RPMI7951 (cell line): ENCODE measurements at places on chromosomes 11 and 22.

- DNase-seq = no peak
Observed at GRCh38 chr22:31605851-31606585, 56.0 kb downstream of the PISD start.

GRCh38 chr11:65382033-65382803, at the start of gene SLC25A45:
Gene SLC25A45 (minus strand): TSS chr11:65382646. CDS start chr11:65381951, 695 bp downstream.
- peak; percentile 99 for DNase-seq

GRCh38 chr11:76861490-76861953, 804 bp downstream of the ACER3 start:
- DNase-seq = no peak

DNA sequence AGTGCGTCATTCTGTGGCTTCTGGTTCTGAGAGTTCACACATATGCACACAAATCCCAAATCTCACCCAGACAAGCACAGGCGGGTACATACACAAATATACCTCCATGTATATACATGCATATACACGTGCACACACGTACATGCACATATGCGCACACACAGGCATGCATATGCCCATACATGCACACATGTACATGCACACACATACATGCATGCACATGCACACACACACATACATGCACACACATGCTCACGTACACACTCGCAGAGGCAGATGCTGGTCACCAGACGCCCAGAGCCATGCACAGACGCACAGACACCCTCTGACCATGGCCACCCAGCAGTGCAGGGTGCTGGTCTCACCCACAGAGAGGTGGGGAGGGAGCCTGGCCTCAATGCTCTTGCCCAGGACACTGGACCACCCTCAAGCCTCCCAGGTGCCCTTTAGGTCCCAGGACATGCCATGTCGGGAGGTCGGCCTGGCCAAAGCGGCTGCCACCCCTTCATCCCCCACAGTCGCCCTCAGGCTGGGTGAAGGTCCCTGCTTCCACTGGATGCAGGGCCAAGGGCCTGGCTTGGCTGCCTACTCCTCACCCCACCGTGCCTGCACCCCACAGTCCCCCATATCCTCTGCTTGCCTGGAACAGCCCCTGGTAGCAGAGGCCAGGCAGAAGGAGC, 9.5 kb downstream of the DUSP8 start:
- DNase-seq = no peak

- peak; percentile 77 for DNase-seq
Observed at GRCh38 chr11:128630367-128631230, 43.2 kb upstream of the ETS1 start.

- peak; percentile 64 for DNase-seq
Observed at GRCh38 chr22:45208993-45209838, 31.5 kb downstream of the KIAA0930 start.

- no peak for DNase-seq
Observed at GRCh38 chr22:20463324-20464095, 25.9 kb upstream of the SCARF2 start.

DNA sequence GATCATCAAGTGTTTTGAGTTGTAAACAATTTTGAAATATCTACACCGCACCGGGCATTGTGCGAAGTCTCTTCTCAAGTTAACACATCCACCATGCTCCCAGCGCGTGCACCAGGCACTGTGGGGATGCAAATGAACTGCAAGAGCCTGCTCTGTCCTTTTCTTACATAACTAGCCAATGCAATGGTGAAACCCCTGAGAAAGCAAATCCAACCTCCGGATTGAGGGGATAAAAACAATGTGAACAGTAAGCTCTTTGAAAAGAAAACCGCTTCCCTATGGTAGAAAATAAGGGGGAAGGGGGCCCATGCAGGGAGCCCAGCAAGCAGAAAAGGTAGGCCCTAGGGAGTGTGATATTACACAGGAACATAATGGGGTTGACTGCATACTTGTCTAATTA, 274.9 kb upstream of the MPPED2 start:
- no peak for DNase-seq

GRCh38 chr11:114136686-114137640, 77.5 kb downstream of the ZBTB16 start:
- DNase-seq = peak; percentile 25

GRCh38 chr22:41998361-41999261, at the start of gene WBP2NL:
Gene WBP2NL (plus strand): TSS chr22:41998788. CDS start chr22:41998819, 31 bp downstream.
- peak; percentile 84 for DNase-seq

DNA sequence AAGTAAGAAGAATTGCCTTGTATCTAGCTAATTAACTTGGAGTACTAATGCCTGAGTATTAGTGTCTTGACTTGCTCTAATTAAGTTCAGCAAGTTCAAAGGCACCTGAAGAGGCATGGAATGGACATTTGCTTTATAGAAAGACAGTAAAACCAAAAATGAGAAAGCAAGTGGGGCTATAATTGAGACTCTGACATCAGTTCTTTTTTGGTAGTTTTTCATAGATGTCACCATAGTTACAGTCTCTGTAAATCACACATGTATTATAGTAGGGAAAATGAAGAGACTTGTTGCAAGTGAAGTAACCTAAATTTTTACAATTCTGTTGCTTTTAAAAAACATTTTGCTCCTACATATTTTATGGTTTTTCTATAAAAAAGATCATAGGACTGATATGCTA, 178.0 kb downstream of the HIPK3 start:
- DNase-seq = no peak

DNA sequence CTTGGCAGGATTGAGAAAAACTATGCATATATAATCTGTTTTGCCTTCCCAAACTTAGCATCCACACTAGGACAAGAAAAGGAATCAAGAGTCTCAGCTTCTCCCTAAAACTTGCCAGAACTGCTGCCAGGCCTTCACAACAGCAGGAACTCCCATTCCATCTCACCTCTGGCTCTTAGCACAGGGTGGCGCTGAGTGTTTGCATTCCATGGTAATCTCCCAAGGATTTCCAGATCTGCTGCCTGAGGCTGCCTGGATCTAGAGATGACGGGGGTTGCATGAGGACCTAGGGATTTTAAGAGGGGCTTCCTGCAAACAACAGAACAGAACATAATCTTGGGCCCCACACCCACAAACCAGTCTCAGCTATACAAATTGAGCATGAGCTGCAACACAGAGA, 87.1 kb upstream of the OPCML start:
- DNase-seq = no peak

GRCh38 chr11:93740031-93740729, 1.1 kb downstream of the TAF1D start:
- DNase-seq = peak; percentile 24

GRCh38 chr11:70883973-70884623, 368.3 kb downstream of the SHANK2 start:
- no peak for DNase-seq

- DNase-seq = no peak
Observed at GRCh38 chr11:100367892-100368291, 319.2 kb upstream of the ARHGAP42 start.

GRCh38 chr11:47384498-47384897, 6.2 kb upstream of the SPI1 start:
- DNase-seq = no peak

- peak; percentile 90 for DNase-seq
Observed at GRCh38 chr11:36500315-36500721, 9.8 kb downstream of the TRAF6 start.
